ENCODE measurements at places on chromosomes 13 and 19.
A peak's percentile ranks its signal among the peaks of the same experiment; 100 is the strongest.

DNA sequence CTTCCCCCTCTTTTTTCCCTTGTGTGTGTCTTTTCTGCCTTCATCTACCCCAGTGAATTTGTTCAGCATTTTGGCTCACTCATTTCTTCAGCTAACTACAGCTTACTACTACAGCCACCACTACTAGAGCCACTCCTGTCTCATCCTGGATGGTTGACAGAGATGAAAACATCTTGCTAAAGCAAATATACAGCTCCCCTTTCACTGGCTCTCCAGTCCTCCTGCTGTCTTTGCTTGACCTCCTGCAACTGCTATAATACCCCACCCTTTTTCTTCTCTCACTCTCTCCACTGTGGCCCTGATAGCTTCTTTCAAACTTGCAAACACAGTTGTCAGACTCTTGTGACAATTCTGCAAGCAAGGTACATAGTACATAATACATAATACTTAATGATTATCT lies 523.6 kb downstream of the DCT start:
- DNase-seq, result no peak

DNA sequence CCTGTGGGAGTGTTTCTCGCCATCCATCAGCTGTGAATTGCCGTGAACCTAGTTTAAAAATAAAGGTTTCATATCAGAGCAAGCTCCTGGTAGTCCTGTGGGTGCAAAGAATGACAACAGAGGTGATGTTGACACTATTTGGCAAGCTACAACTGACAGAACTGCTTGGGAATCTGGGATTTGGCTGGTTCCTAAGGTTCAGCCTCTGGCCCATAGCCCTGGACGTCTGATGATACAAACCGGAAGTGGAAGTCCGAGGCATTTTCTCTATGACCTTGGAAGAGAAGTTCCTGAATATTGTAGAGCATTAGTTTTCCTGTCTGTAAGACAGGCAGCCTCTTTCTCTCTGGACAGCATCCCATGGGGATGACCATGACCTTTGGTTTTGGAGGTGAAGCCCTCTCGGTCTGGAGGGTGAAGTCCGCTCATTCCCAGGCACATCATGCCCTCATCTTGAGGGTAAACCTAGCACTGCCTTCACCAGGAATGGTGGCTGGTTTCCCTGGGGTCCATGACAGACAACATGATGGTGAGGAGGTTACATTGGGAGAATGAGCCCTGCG lies 29.1 kb downstream of the GATAD2A start:
- no peak for DNase-seq

- no peak for DNase-seq
These were observed 1.8 kb upstream of the ZNF256 start for GRCh38 chr19:57949296-57949695.

GRCh38 chr19:14536926-14537692 lies 7.7 kb downstream of the TECR start:
- peak; percentile 15 for DNase-seq

DNA sequence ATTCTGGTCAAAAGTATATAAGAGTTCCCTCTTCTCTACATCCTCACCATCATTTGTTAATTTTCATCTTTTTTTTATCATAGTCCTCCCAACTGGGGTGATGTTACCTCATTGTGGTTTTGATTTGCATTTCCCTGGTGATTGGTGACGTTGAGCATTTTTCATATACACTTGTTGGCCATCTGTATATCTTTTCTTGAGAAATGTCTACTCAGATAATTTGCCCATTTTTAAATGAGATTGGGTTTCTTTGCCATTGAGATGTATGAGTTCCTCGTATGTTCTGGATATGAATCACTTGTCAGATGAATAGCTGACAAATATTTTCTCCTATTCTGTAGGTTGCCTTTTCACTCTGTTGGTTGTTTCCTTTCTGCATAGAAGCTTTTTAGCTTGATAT lies 2.4 kb downstream of the CD33 start:
- no peak for DNase-seq

DNA sequence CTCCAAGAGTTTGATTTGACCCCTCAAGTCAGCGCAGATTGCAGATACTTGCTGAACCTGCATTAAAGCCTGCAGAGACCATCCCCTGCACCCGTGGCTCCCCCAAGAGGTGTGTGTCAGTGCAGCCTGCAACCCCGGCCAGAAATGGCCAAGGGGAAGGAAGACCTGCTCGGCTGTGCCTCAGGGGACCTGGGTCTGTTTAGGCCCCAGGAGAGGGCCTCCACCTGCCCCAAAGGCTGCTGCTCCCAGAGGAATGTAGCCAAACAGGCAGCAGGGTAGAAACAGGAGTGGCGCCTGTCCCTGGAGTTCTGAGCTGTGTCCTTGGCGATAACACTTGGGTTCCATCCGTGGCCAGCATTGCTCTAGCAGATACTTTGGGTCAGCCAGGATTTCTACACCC lies 8.0 kb downstream of the POP4 start:
- DNase-seq, result no peak
